ENCODE measurements at places on chromosomes 2 and 18.

DNA sequence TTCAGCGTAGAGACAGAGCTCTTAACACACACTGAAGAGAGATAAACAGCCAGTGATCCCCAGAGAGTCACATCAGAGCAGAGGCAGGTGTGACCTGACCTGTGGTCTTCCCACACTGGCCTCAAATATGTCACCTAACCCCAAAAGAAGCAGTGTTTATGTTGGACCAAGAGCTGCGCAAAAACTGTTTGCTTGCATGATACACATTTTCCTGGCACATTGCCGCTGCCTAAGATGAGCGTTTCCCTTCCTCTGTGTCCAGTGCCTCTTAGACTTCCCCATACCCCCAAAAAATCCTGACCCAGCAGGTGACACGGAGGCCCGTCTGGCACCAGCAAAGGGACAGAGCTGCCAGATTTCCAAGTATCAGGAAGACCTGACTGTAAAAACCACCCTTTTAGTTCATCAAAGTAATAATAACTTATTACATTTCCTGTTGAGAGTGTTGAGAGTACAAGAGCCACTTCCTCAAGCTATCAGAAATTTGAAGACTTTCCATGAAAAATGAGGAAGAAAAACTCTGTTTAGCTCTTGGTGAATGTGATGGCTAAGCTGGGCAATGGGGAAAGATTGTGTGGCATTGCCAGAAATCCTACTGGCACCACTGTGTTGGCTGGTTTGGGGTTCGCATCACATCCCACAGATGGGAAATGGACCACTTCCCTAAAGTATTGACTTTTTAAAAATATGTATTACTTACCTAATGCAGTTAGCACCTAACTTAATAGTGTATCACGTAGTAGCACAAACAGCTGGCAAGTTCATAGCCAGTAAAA, 6.7 kb downstream of the TNFRSF11A start:
- no peak for DNase-seq

DNA sequence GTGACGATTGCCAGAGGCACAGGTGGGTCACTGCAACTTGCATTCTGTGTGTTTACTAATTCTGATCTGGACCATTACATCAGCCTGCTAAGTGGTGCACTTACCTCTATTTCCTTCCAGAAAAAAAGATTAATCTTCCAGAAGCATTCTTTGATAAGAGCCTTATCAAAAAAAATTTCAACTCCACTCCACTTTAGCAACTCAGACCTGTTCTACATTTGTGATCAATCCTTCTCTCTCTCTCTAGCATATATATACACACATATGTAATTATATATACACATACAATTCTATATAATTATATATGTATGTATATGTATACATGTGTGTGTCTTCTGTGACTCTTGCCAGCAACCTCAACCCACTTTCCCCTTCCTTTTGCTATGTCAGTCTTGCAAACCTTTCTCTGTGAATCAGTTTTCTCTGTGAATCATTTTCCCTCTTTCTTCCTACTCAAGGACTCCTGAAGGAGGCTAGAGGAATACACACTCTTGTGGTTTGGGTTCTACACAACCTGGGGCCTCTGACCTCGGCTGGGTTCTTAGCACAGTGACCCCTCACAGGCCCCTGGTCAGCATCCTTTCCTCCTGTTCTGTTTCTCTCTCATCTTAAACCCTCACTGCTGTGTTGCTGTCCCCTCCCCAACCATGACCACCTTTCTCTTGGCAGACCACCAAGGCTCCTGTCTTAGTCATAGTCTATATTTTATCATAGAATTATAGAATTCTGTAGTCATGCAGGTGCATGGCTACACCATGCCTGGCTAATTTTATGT, 130.4 kb upstream of the PELI1 start:
- DNase-seq, result no peak

- no peak for DNase-seq
Observed at GRCh38 chr2:3453190-3453999, 65.9 kb downstream of the ADI1 start.

DNA sequence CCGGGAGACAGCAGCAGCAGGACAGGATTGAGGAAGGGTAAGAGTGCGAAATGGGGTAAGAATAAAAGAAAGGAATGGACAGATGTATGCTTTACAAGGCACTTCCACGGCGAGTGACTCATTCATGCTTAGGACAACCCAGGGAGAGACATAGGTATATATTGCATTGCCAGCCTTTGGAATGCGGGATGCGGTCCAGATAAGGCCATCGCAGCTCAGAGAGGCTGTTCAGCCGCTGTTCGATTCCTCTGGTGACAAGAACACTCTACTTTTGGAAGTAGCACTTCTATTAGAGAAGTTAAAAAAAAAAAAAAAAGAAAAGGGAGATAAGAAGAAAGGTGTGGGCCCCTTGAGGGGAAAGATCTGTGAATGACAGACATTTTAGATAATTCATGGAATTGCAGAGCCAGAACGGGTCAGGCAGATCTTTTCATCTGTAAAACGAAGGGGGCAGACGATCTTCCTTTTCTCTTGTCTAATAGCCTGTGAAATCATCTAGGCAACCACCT, 819 bp upstream of the NCOA1 start:
- DNase-seq, result no peak

DNA sequence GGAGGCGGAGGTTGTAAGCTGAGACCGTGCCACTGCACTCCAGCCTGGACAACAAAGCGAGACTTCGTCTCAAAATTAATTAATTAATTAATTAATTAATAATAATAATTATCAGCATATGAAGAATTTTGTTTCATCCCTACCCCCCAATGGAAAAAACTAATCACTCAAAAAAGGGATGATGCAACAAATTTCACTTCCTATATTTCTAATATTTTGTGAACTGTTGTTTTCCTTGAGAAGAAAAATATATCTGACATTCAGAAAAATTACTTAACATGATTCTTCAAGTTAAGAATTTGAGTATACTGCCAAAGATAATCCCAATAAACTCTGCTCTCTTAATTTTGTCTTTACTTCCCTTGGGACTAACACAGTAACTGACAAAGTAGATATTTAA, 28.1 kb downstream of the EXOC6B start:
- DNase-seq, result no peak

- DNase-seq, result no peak
Observed at GRCh38 chr18:24802456-24802855, 342.0 kb downstream of the HRH4 start.

- no peak for DNase-seq
Observed at GRCh38 chr2:60294901-60295635, 258.4 kb downstream of the BCL11A start.

GRCh38 chr2:1230155-1230893, 182.9 kb upstream of the TPO start:
- no peak for DNase-seq

DNA sequence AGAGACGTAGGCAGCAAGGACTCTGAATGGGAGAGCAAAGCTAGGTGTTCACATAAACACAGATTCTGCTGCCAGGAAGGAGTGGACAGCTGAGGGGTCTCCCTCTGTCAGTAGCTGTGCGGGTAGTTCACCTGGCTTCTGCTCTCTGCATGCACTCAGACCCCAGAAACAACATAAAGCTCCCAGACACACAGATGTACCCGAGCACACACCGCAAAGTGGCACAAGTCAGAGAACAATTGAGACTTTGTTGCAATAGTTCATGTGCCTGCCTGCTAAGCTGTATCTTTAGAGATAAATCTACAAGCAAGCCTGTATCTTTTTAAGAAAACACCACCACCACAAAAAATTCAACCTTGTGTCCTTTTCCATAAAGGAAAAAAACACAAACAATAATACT, 420.0 kb upstream of the ST6GAL2 start:
- DNase-seq, result no peak

GRCh38 chr2:101781326-101781725, 83.8 kb downstream of the MAP4K4 start:
- DNase-seq, result no peak

DNA sequence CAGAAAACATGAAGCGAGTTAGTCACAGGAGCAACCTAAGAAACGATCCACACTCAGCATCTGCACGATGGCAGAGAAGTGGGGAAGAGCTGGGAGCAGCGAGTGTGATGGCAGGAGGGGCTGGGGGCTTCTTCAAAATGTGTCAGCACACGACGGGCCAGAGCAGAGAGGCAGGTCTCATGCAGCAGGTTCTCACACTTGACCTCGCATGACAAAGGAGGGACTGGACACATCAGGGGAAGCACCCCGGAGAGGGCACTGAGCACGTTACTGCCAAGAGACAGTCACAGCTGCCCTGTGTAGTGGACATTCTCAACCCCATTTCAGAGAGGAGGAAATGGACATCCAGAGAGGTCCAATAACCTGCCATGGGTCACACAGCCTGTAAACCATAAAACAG, 104.1 kb upstream of the CAPN13 start:
- DNase-seq, result no peak

DNA sequence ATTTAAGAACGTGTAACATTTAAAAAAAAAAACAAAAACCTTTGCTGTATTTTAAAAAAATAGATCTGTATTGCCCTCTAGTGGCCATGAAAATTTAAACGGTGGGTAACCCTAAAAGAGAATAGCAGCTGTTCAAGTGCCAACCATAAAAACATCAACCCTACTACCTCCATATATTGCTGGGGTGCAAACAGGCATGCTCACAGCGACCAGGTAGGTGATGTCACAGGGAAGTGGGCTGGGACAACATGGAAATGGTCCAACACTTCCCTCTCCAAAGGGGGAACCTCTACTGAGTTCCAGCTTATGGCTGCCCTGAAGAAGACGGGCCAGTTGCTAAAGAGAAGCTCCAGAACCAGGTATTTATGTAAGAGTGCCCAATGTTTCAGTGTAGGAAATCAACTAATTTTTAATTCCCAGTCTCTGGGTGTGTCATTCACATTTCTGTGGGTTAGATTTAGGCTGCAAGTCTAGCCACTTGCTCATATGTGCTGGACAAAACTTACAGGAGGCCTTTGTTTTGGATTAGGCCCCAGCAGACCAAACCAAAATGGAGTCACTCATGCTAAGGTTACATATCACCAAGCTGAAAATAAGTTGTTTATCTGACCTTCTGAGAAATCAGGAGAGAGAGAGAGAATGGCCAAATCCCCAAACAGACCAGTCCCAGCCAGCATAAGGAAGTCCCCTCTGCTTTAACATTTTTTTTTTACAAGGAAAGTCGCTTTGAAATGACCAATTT, 54.5 kb downstream of the SKA1 start:
- DNase-seq, result no peak

GRCh38 chr2:183866666-183867065, 731.7 kb upstream of the ZNF804A start:
- no peak for DNase-seq

DNA sequence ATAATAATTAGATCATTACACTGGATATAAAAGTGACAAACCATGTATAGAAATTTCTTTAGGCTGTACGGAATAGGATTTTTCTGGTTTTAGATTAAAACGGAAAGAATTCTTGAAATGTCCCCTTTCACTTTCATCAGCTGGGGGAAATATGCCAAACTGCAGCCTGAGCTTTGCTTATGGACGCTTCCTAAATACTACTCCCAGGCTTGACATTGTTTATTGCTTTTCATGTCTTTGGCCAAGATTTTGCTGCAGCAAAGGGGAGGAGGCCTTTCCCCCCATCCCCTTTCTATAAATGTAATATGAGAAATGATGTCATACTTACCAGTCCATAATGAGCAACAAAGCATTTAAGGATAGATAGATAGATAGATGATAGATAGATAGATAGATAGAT, 158.4 kb downstream of the MAP2 start:
- no peak for DNase-seq

DNA sequence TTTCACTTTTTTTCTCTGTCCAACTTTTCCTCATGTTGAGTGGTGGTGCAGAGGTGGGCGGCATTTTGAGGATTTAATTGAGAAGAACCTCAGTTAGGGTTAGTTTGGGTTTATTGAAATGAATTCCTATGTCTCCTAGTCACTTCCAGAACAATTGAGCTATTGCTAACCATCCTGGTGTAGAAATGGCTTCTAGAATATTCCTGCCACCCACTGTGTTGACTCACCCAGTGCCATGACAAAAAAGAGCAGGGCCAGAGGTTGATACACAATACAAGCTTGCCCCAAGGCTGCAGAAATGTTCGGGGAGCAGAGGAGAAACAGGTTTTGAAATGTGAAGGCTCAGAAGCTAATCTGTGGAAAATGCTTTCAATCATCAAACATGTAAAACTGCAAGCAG, 167.1 kb upstream of the TRIB2 start:
- DNase-seq, result no peak

GRCh38 chr2:110861616-110862260, 129.4 kb downstream of the ACOXL start:
- DNase-seq, result no peak

GRCh38 chr2:121805766-121806143, 50.3 kb downstream of the TSN start:
- DNase-seq, result no peak

DNA sequence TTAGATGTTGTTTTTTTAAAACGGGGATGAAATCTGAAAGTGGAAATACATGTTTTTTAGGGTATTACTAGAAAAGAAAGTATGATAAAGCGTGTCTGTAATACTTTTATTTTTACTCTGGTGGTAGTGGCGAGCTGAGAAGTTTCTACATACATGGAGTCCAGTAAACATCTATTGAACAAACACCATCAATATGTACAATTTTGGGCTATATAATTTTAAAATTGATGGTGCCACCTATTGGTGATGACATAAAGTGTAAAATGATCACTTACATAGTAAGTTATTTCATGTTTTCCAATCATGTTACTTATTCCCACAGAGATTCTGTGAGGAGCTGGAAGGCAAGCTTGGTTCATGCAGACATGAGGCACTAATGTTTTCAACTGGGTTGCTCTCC, 31.5 kb upstream of the NFE2L2 start:
- no peak for DNase-seq

GRCh38 chr2:164802095-164802707, 39.4 kb downstream of the COBLL1 start:
- no peak for DNase-seq
